NCI-H524 (cell line): ENCODE measurements at places on chromosomes 11 and 22.

- no peak for DNase-seq
Observed at GRCh38 chr11:96159968-96160367, 183.0 kb downstream of the MAML2 start.

DNA sequence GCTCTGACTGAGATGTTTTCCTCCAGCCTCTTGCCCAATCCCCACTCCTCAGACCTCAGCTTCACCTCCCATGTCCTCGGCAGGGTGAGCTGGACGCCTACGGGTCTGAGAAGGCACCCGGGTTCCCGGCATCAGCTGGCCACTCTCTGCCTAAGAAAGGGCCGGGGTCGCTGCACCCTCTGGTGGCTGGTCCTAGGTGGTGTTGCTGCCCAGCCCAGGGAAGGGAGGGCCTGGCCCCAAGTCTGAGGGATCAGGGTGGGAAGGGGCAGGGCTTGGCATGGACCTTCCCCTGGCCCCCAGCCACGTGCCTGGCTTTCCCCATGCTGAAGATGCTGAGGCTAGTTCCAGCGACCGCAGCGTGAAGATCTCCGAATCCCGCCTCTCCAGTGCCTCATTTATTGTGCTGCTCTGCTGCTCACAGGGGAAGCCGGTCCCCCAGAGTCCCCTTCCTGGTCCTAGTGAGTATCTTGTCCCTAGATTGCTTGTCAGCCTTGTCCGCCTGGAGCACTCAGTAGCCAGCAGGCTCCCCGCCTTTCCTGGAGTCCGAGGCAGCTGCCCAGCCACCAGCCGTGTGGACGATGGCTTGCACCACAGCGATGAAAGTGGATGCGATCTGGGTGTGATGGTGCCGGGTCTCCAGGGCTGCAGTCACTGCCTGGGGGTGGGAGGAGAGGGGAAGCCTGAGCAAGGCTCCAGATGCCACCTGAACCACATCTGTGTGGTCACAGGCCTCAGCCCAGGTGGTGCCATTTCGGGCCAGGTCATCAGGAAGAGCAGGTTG is 2.9 kb upstream of the GGT5 start:
- peak; percentile 77 for DNase-seq

DNA sequence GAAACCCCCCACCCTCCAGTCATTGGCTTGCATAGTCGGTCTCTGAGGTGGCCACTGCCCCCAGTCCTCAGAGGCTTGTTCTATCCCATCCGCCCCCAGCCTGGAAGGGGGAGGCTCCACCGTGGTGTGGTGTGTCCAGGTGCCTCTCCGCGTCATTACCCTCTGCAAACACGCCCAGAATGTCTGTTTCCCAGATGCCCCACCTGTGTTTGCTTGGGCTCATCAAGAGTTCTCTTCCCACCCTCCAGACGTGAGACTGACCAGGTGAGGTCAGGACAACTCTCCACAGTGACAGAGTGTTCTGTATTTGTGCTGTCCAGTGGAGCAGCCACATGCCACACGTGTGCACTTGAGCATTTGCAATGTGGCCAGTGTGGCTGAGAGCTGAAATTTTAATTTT is 24.9 kb downstream of the LRRC10B start:
- DNase-seq = no peak

DNA sequence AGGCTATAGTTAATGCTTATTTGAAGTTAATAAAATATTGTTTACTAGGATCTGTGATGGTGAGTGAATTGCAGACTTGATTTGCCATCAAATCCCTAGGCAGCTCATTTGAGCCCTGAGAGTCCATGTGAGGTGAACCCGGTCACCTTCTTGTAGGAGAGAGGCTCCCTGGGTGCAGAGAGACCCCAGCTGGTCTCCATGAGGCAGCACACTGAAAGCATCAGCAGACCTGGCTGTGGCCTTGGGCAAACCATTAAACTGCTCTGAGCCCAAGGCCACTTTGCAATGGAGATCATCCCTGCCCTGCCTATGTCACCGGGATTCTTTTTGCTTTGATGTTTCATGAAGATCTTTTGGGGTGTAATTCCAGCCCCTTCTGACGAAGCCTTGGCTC is 125.2 kb downstream of the MICAL2 start:
- peak; percentile 51 for DNase-seq

DNA sequence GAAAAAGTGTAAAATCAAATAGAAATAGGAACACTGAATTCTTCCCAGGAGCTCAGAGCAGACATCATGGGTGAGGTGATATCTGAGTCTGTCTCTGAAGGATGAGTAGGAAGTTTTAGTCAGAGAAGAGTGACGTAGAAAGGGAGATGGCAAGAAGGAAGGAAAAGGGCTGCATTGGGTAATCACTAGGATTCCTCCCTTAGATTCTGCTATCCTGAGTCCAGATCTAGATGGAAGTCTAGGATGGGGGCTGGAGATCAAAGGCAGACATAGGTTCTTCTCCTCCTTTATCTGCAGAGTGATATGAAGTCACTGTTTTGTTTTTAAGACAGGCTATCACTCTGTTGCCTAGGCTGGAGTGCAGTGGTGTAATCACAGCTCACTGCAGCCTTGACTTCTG is 30.4 kb downstream of the POU2F3 start:
- no peak for DNase-seq

DNA sequence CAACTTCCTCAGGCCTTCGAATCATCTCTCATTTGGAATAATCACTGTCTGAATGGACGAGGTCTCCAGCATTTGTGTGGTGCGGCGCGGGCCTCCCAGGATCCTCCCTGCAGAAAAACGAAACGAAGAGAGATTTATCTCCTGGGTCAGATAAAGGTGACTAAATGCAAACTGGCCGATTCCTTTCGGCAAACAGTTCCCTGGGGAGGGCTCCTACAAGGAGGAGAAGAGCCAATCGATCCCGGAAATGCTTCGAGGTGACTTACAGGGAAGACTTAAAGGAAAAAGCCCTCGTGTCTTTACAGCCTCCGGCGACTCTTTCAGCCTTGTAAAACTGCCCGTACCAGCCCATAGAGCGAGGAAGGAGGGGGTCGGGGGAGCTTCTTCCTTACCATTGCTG is 126.5 kb downstream of the MIAT start:
- no peak for DNase-seq

DNA sequence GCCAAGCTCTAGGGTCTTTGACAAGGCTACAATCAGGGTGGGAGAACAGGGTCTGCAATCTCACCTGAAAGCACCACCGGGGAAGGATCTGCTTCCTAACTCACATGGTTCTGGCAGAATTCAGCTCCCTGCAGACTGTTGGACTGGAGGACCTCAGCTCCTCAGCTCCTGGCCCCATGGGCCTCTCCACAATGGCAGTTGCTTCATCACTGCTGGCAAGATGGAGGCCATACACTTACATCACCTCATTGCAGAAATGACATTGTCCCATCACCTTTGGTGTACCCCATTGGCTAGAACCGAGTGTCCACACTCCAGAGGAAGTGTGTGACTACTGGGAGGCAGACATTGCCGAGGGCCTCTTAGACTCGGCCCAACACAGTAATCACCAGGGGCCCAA is 20.9 kb upstream of the MPPED1 start:
- no peak for DNase-seq

GRCh38 chr22:18152519-18152918 is 2.5 kb downstream of the USP18 start:
- DNase-seq = no peak

- no peak for DNase-seq
Observed at GRCh38 chr11:87368858-87369480, 331.2 kb downstream of the TMEM135 start.

GRCh38 chr22:21106000-21106399 is 60.3 kb downstream of the LRRC74B start:
- no peak for DNase-seq

DNA sequence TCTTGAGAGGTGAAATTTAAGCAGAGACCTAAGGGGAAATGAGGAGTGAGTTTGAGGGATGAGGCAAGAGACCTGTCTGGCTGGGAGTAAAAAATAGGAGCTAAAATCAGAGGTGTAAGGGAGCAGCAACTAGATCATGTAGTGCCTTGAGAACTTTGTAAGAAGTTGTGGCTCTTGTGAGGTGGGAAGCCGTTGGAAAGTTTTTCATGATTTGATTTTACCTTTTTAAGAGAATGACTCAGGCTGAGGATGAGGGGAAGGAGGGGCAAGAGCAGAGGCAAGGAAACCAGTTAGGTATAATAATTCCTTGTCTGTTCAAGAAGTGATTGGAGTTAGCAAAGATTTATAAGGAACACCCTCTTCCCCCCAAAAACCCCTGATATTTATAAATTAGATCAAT is 25.8 kb downstream of the QSER1 start:
- DNase-seq = no peak

DNA sequence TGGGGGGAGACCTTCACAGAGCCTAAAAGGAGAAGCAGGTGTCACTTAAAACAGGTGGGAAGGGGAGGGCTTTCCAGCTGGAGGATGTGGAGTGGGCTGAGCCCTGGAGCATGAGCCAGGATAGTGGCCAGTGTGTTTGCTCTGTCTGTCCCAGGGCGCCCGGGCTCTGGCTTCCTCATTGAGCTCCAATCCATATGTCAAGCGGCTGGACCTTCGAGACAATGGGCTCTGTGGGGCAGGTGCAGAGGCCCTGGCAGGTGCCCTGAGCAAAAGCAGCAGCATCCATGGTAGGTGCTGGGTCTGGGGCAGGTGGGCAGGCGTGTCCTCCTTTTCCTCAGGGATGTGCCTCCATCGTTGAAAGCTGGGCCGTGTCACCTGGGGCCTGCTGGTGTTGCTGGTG is 2.0 kb downstream of the LRRC74B start:
- DNase-seq = no peak

GRCh38 chr11:63478896-63479295 is 12.1 kb downstream of the PLAAT5 start:
- peak; percentile 63 for DNase-seq

DNA sequence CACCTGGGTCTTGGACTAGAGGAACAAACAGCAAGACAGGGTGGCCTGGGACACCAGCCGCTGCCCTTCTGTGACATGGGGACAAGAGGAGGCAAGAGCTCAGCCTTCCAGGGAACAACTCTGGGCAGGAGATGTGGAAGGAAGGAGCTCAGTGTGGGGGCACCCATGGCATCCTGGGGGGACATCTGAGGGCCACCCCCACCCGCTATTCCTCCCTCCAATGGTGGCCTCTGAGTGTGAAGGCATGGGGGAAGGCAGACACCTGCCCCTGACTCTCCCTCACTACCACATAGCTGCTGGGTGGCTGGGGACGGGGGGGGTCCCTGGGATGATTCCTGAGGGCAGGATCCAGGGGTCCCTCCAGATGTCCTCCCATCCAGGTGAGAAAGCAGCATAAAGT is 4.5 kb downstream of the APOBEC3B start:
- DNase-seq = no peak

DNA sequence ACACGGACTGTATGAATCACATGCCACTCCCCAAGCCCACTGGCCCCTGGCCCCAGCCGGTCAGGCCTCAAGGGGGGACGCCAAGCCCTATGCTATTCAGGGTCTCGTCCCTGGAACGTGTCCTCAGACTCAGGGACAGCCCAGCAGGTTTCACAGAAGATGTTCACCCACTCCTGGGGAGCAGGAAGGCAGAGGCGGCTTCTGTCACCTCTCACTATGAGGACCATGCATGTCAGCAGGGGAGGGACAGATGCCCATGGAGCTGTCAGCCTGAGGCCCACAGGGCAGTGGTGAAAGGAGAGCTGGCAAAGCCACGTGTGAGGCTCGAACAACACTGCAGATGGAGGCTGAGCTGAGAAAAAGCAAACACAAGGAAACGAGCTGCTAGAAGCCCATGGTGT is 192.0 kb downstream of the SHANK2 start:
- no peak for DNase-seq

DNA sequence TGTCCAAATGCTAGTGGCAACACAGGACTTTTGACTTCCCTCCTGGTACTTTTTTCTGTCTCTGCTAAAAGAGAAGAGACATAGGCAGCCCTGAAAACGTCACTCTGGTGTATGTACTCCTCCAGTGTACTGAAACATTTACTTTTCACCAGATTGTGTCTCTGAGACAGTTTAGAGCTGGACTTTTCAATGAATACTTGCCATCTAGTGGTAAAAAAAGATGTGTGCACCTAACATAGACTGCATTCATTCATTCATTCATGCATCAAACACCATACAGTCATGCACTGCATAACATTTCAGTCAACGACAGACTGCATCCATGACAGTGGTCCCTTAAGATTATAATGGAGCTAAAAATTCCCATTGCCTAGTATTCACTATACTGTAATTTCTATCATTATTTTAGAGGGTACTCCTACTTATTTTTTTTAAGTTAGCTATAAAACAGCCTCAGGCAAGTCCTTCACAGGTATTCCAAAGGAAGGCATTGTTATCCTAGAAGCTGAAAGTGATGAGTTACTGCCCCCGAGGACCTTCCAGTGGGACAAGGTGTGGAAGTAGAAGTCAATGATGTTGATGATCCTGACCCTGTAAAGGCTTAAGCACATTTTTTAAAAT is 186.2 kb downstream of the SPON1 start:
- peak; percentile 67 for DNase-seq

DNA sequence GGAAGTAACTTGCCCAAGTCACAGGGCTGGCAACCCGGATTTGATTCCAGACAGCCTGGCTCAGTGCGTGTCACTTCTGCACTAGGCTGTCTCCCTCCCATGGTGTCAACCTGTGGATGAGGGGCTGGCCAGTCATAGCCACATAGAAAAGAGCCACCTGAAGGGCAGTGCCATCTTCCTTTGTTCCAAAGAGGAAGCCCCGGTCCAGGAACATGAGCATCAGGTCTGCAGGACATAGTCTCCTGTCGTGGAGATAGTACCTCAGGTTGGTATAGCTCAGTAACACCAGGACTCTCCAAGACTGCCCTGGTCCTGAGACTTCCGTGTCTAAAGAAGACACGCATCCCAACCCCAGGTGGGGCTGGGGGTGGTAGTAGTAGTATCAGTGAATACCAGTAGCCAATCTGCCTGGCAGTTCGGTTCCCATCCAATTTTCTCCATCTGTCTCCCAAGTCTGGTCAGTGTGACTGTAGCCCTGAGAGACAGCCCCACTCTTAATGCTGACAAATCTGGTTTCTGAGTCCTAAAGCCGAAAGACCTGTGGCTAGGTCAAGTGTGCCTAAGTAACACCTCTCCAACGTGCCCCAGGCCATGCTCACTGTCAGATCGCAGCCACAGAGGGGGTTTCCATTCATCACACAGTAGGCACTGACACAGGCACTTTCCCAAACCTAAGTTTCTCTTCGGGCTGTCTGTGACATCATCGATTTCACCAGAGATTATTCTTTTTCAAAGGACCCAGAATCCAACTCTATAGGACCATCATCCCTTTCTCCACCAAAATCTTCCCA is 33.1 kb downstream of the C11orf58 start:
- DNase-seq = no peak

GRCh38 chr11:10623797-10624761 is 55.6 kb upstream of the LYVE1 start:
- DNase-seq = peak; percentile 35
